GM03348 (cell line): ENCODE measurements at places on chromosomes 13 and 19.
A peak's percentile ranks its signal among the peaks of the same experiment; 100 is the strongest.

DNA sequence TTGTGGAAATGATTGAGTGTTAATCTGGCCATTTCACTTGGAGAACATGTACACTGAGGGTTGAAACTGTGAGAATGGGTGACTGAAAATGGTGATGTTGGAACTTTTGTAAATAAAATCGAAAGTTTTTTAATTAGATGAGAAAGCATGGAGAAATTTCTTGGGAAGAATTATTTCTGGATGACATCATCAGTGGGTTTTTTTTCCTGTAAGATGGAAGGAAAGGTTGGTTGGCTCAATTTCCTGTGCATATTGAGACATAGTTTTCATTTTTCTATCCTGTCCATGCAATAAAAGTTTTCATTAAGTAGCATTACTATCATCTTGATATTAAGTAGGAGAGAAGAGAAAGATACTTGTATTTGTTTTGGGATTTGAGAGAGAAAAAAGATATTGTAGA is 120.6 kb upstream of the HTR2A start:
- DNase-seq = peak; percentile 18

DNA sequence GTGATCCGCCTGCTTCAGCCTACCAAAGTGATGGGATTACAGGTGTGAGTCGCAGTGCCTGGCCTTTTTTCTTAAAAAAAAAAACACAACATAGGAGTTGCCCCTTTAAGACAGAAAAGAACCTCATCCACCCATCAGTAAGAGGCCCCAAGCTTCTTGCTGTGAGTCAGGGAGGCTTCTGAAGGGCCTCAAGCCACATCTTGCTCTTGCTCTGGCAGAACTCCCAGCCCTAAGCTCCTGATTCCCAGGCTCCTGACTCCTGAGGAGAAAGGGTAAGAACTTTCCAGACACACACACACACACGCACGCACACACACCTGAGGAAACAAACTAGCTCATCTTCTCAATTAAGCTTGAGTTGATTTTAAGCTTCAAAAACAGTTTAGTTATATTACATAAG is 6.9 kb downstream of the ETFB start:
- peak; percentile 81 for DNase-seq

GRCh38 chr19:9939301-9939913 is 3.1 kb upstream of the OLFM2 start:
- no peak for DNase-seq

DNA sequence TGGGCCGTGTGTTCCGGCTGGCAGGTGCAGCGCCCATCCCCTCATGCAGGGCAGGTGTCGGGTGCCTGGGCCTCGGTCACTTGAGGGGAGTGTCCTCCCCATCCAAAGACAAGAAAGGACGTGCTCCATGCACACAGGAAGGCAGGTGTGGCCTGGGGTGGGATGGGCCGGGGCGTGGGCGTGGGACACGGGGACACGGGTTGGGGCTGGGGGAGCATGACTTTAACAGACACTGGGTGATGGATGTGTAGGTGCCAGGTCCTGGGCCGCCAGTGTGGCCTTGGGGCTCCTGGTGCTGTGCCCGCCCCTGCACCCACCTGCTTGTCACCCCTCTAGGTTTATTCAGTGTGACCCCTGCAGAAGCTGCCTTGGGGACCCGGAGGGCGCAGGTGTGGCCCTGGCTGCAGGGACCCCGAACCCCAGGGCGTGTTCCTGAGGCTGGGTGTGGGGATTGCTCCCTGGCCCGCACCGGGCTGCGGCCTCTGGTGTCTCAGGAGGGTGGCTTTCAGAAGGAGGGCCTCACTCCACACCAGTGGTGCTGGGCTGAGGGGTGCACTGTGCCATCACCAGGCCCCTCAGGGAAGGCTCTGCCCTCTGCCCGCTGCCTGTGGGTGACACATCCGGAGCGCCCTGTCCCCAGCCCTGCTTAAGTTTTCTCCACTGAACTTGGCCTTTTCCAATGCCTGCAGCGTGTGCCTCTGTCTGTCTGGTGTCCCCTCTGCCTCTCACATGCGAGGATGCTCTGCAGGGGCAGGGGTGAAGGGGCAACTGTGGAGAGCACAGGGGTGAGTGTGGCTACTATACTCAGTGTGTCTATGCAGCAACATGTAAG is 5.2 kb downstream of the TMEM255B start:
- no peak for DNase-seq

DNA sequence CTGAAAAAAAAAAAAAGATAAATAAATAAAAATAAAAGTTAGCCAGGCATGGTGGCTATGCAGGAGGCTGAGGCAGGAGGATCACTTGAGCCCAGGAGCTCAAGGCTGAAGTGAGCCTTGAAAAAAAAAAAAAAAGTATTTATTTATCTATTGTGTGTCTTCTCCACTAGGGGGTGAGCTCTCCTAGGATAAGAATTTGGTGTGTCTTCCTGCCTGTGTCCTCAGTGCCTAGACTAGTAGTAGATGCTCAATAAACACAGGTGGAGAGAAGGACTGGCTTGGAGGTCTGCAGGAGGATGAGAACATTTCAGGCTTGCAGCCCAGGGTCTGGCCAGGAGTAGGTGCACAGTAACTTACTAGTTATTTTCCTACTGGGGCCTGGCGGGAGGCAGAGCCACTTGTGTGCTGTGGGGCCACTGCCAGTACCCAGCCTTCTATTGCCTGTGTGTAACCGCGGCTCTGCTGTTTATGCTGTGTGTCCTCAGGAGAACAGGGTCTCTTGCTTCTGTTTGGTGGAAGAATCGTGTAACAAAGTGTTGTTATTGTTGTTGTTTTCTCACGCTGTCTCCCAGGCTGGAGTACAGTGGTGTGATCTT is 5.4 kb downstream of the LMTK3 start:
- peak; percentile 73 for DNase-seq

DNA sequence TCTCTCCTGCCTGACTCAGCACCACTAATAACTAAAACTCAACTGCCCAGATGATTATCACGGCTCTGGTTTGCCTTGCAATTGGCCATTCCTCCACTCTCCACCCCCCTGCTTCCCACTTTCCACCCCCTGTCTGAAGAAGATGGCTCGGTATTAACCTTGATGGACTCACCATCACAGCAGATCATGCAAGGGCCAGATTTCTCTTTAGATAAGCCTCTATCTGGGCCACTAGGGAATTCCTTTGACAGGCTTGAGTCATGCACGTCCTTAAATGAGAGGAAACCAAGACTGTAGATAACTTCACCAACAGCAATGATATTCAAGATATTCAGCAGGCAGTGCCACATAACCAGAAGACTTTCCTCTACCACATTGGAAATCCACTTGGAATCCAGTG is 131.1 kb upstream of the NBEA start:
- no peak for DNase-seq

DNA sequence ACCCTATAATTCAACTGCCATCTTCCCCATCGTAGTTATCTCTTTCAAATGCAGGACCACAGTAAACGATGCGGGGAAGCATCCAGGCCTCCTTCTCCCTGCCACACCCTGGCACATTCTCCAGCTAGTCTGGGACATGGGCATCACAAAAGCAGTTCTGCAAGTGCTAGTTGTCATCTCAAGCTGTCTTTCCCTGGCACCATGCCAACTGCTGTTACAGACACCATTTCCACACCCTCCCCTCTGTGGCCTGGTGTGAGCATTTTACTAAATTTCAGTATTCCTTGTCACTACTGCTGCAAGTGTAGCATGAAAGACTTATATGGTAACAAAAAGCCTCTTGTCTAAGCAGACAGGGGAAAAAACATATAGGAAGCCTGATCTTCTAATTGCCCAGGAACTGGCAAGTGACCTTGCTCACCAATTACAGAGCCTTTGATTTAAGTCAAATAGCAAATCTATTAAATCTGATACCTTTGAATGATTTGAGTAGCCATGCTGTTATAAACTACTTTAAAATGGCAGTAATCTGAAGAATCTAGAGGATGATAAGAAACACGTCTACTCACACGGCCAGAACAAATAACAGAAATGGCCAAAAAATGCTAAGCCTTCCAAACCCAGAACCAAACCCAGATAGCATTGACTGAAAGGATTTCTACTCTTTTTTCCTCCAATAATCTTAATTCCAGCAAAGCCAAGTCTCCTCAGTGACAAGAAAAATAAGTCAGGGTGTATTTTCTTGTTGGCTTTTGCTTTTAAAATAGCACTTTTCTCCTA is 179.0 kb downstream of the NUFIP1 start:
- DNase-seq = no peak

DNA sequence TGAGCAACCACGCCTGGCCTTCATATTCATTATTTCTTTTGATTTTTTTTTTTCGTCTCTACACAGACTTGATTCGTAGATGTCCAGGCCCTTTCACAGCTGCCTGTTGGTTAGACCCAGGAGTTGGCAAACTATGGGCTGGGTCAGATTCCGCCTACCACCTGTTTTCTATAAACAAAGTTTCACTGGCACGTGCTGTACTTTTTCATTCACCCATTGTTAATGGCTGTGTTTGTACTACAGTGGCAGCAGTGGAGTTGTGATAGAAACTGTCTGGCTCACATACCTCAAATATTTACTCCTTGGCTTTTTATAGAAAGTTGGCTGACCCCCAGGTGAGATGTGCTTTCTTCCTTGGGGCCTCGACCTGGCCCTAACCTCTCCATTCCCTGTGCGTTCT is 72.9 kb upstream of the TEX29 start:
- no peak for DNase-seq

- no peak for DNase-seq
These were observed 15.4 kb upstream of the CPAMD8 start for GRCh38 chr19:17041976-17042375.

DNA sequence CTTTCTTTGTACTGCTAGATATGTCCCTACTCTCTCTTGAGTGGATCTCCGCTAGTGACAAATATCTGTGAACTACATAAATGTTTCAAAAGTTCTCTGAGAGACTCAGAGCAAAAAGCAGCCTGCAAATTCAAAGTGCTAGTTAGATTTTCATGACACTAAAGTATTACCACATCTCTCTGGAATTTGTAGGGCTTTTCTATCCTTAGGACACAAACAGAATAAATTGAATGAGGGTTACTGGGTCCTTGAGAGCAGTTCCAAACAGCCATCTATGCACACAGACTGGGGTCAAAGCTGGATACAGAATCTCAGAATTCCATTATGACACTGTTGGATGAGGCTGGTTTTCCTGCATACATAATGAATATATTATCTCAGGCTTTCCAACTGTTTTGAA is 953.2 kb downstream of the DIAPH3 start:
- DNase-seq = no peak

GRCh38 chr19:54207983-54208783 is 7.5 kb downstream of the RPS9 start:
- no peak for DNase-seq

DNA sequence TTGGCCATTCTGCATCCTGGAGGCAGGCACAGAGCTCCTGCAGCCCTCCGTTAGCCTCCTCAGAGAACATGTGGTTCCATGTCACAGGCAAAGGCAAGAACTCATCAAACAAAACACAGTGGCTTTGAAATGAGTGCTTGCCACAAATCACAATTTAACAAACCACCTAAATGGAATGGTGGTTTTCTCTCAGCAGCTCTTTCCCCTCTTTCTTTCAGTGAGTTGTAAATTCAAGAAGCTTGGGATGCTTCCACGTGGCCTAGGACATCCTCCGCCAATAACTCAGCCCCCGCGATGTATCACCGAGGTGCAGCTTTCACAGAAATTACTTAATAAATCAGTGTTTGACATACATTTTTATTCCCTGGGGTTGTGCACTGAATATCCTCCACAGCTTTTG is 65.4 kb upstream of the RFC3 start:
- no peak for DNase-seq

DNA sequence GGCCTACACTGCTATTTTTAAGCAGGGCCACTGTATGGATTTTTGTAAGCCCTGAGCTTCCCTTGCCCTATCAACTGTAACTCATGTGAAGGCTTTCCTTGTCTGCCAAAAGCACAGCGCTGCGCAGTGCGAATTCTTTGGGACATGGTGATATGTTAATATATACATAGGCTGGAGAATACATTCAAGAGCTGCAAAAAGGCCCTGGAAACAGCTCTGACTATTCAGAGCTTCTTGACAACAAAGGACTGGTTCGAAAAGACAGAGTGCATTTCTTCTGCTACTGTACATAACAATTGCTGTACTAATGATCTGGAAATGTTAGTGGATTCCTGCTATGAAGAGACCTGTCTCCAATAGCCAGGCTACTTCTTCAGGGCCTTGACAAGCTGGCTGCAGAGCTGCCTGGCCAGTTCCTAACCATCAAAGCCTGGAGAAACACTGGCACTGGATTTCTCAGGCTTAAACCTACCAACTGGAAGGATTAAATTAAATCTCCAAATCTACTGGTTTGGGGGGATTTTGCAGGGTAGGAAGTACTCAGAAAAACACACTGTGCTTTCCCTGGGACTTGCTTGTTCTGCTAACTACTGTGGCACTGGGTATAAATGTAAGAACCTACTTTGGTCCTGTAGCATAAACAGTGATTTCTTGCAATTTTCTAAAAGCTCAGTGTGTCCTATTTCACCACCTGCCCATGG is 246.9 kb downstream of the DNAJC15 start:
- DNase-seq = no peak

DNA sequence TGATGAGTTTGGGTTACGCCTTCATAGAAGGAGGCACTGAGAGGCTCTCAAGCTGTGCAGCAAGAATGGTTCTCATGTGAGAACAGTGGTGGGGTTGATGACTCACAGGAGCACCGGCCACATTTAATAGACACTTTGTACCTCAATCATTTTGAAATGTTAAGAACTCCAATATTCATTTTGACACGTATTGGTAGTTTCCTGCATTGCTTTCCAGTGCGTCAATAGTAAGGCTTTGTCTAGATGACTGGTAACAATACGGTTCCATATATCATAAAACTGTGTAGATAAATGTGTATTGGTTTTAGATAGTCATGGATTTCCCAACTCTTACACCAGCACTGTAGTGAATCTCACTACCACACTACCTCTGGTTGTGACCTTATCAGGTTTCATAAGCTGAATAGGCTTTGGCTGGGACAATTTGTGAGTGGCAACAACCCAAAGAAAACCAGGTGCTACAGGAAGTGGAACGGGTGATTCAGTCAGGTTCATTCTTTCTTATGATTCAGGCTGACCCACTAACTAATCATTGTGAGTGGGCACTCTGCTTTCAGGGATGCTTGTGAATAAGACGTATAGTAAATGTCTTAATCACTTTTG is 362.6 kb downstream of the KLF5 start:
- no peak for DNase-seq

GRCh38 chr13:73715114-73715910 is 418.9 kb downstream of the KLF12 start:
- no peak for DNase-seq
